Substantia nigra (tissue), 51 donors: ENCODE measurements at places on chromosomes 7 and 10.

GRCh38 chr10:95505084-95505610, 56.0 kb downstream of the SORBS1 start:
- no peak for DNase-seq

GRCh38 chr7:15007507-15007906, 105.0 kb upstream of the DGKB start:
- DNase-seq = no peak

GRCh38 chr10:10093021-10093420, 924.7 kb upstream of the CELF2 start:
- DNase-seq = no peak

- no peak for DNase-seq
Measured at GRCh38 chr10:16441173-16441840, 4.5 kb downstream of the PTER start.

DNA sequence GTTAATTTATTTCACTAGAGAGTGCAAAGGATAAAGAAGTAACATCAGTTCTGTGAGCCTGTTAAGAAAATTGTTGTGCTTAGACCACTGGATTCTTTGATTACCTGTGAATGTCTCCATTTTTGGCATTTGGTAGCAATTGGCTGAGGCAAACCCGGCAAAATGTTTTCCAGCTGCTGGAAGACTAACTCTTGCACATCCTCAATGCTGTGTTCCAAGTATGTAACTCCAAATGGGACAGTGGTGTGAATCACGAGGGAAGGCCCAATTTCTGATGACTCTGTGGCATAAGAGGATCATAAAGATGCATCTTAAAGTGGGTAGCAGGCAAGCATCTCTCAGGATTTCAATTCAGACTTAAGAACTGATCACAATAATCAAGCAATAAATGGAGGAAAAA, 268.8 kb downstream of the RNLS start:
- no peak for DNase-seq

DNA sequence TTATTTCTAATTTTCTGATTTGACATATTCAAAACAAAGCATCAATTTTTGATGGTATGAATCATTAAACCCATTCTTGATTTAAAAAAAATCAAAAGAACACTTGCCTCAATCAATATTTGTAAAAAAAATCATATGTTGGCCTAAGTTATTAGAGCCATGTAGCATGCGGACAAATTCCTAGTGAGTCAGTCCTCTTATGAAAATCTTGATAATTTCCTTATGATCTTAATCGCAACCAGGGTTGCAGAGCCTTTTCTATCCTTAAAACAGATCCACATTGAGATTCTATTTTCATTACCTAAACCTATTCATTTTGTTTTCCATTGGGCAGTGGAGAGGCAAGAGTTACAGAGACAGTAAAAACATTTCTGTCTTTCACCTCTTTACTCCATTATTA, 203.2 kb downstream of the ARL4A start:
- no peak for DNase-seq

DNA sequence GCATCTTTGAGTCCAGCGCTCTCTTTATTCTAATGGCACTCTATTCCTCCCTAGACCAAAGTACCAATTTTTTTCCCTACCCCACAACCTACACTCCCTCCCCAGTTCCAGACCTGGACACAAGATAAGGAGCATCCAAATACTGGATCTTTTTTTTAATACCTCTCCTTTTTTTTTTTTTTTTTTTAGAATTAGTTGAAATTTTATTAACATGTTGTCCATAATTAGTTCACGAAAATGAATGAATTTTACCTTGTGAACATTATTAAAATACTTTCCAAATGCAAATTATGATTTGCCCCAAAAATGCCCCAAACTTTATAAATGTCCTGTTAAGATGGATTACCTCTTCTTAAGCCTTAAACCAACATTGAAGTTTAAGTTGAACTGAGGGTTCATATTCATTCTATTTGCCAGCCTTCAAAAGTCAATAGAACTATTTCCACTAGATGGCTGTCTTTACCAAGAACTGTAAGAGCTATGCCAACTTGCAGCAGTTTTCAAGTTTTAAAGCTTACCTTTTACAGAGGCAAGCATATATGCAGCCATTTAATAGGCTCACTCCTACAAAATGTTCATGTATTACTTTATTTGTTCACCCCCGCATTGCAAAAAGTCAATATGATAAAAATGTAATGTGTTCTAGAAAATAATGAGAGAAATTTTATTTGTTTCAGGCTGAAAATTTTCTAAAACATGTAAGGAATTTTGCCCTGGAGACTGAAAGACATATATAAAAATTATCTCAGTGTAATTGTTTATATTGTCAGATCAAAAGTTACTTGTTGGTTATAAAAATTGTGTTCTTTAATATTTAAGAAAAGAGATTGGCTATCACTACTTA, 39.7 kb upstream of the TNKS2 start:
- no peak for DNase-seq

GRCh38 chr10:78974617-78975317, 94.0 kb upstream of the ZMIZ1 start:
- DNase-seq = no peak

DNA sequence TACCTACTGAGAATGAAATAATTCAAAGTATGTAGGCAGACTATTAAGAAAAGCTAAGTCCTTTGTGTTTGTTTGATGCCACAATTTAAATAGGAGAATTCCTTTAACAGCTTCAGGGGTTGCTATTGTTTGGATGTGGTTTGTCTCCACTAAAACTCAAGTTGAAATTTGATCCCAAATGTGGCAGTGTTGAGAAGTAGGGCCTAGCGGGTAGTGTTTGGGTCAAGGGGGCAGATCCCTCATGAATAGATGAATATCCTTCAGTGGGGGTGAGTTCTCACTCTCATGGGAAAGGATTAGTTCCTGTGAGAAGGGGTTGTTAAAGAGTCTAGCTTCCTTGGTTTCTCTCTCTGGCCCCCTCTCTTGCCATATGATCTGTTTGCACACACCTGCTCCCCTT, 97.0 kb downstream of the HGF start:
- no peak for DNase-seq

GRCh38 chr10:128337860-128338378, 211.7 kb upstream of the MKI67 start:
- DNase-seq = no peak

- DNase-seq = no peak
Measured at GRCh38 chr7:44292876-44293560, 32.4 kb downstream of the CAMK2B start.

GRCh38 chr10:113061054-113061430, 111.0 kb downstream of the TCF7L2 start:
- no peak for DNase-seq

- DNase-seq = no peak
Measured at GRCh38 chr10:77301305-77301730, 336.3 kb downstream of the KCNMA1 start.

GRCh38 chr10:6067457-6067856, 5.3 kb upstream of the IL2RA start:
- DNase-seq = no peak

DNA sequence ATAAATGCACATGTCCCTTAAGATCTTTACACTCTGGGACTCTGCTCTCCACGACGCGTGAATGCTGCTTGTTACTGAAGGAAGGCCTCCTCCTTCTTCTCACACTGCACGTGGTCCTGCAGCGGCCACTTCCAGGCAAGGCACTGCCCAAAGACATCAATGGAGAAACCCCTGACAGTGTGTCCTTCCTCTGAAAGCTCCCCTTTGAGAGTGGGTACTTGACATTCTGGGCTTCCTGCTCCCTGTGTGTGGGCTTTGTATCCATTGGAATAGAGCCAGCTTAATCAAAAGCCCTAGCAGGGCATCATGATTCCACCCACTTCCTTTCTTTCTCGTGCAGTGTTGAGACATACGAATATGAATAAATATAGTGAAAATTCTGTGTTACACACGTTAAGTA, 69.7 kb upstream of the STK17A start:
- peak; percentile 39 for DNase-seq

GRCh38 chr10:34389801-34390200, 425.3 kb downstream of the PARD3 start:
- no peak for DNase-seq

- no peak for DNase-seq
Measured at GRCh38 chr7:74242122-74242443, 12.1 kb downstream of the RFC2 start.

- DNase-seq = no peak
Measured at GRCh38 chr10:17003651-17004286, 125.8 kb downstream of the CUBN start.

GRCh38 chr10:128633864-128634540, 507.8 kb upstream of the MKI67 start:
- no peak for DNase-seq

DNA sequence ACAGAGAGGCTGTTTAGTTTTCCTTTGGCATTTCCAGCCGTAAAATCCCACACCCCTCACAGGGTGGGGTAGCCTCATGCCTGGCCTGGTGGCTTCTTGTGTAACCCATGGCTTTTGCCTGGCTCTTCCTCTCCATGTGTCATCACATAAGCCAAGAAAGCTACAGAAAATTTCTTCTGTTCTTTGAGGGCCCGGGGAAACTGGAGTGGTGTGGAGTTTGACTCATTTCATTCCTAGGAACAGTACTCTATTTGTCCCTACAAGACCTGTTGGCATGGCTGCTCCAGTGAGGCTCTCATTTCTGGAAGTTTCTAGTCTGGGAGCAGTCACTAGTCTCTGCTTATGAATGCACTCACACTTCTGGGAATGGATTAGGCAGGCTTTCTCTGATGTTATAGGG, 523.9 kb downstream of the SUGCT start:
- DNase-seq = no peak

- DNase-seq = no peak
Measured at GRCh38 chr10:33331379-33331694, 3.1 kb downstream of the NRP1 start.
